Stimulated activated CD4-positive, alpha-beta T cell treated with anti-CD3 and anti-CD28 coated beads, TNF-alpha, amount 100 ng/mL, for 48 hours (primary cell): ENCODE measurements at places on chromosomes 6 and 20.

DNA sequence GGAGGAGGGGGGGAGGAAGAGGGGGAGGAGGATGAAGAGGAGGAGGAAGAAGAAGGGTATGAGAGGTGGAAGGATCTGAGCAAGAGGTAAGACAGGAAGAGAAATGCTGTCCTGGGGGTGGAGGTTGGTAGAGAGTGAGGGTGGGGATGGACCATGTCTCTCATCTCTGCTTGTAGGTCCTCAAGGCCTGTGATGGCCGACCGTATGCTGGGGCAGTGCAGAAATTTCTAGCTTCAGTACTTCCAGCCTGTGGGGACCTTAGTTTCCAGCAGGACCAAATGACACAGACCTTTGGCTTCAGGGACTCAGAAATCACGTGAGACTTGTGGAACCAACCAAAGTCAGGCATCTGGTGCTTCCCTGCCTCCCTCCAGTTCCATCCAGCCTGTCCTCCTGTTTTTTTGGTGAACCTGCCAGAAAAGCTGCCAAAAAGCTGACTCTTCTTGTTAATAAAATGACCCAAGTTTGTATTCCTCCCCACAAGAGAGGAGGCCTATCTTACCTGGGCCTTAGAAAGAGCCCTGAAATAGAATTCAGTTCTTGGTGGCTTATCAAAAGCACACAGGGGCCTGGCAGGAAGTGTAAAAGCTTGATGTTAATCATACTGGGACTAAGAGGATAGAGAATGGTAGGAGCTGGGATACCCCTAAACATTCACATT is 2.5 kb upstream of the C4A start:
- no peak for DNase-seq

DNA sequence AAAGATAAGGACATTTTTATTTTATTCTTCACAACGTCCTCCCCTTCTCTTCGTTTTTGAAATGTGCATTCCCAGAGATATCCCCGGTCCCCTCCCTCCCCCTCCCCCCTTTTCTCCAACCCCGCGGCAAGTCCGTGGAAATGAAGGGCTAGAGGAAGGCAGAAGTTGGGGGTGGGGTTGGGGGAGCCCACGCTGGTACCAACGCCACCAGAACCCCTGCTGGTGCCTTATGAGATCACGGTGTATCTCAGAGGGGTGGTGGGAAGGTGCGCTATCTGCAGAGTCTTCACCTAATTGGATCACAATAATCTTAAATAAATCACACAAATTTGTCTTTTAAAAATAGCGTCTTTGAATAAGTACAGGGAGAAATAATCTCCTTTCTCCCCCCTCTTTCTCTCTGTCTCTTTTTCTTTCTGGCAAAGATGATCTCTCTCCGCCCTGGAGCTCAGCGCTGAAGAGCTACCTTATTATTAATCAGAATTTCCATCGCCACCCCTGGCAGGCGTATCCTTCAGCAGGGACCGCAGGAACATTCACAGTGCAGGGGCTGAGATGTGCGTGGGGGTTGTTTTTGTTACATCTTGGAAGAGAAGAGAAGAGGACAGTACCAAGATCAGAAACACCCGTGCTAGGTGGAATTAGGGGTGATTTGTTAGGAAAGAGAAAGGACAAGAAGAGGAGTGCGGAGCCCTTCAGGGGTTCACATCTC is 915 bp downstream of the CLVS2 start:
- no peak for DNase-seq

DNA sequence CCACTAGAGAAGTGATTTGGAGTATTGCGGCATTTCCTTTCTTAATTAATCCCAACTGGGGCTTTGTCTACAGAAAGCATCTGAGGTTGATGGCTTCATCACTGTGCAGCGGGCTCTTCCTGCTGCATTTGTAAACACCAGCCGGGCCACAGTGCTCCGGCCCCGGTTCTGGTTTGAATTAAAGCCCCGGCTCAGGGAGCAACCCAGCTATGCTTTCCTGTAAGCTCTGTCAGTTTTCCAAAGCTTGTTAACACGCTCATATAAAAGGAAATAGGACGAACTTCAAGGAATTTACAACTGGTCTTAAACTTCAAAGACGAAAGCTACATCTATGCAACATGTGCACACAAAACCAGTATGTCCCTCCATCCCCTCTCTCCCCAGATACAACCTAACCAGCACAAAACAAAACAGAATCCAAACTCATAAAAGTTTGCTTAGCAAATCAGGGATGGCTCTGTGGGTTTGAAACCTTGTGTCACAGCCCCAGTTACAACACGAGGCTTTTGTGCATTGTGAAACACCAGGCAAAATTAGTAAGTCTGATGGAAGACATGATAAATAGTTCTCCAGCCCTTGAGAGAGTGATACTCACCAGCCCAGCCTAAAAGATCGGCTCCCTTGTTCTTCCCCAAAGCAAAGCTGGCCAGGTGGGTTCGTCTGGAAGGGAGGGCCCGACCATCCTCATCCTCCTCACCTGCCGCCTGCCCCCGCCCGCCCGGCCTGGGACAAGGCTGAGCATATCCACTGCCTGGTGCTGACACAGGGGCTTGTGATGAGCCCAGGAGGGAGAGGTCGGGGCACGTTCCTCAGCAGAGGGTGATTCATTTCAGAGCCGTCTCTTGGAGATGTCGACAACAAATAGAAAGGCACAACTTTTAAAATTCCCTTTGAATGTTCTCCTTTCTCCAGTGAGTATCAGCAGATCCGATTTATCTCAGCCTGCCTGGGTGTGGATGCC is 197.9 kb downstream of the TFAP2C start:
- DNase-seq, result no peak

GRCh38 chr6:135686784-135687301 is 164.7 kb upstream of the PDE7B start:
- DNase-seq, result no peak

GRCh38 chr20:50304501-50304856 is 113.8 kb downstream of the CEBPB start:
- no peak for DNase-seq

DNA sequence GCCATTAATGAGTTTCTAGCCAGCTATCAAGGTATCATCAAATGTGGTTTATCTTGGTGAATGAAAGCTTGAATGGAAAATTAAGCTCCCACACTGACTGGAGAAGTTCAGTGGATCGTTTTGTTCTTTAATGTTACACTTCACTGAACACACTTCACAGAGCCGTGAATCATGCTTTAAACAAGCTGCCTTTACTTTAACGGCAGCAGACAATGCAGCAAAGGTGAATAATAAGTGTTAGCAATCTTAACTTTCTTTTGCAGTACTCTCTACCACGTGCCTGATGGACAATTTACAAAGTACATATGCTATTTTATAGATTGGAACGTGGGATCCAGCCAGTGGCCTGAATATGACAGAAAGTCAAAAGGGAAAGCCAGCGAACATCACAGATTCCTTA is 424.5 kb downstream of the GRIK2 start:
- no peak for DNase-seq
